Mononuclear cell (primary cell): ENCODE measurements at places on chromosomes 2 and 18. TPM values are rescaled to one million over a fixed set of nuclear protein-coding genes. Genes with fewer than 3 reads are reported as not detected.

Gene NCKAP5
- under 0.01 TPM for total RNA-seq

Gene CAPN14
- total RNA-seq: 0.21 TPM

Gene ACMSD
- not detected for total RNA-seq

Gene TXNDC2
- 0.10 TPM for total RNA-seq

Gene PAX3
- 0.21 TPM for total RNA-seq
